NCI-H187 (cell line): ENCODE measurements at places on chromosomes 3 and 15.
A peak's percentile ranks its signal among the peaks of the same experiment; 100 is the strongest.

GRCh38 chr15:38674448-38674847, 109.8 kb upstream of the RASGRP1 start:
- DNase-seq: no peak

GRCh38 chr15:63775303-63775702, 58.4 kb downstream of the HERC1 start:
- DNase-seq: no peak

GRCh38 chr3:60289341-60290121, 961.7 kb downstream of the FHIT start:
- DNase-seq: no peak

DNA sequence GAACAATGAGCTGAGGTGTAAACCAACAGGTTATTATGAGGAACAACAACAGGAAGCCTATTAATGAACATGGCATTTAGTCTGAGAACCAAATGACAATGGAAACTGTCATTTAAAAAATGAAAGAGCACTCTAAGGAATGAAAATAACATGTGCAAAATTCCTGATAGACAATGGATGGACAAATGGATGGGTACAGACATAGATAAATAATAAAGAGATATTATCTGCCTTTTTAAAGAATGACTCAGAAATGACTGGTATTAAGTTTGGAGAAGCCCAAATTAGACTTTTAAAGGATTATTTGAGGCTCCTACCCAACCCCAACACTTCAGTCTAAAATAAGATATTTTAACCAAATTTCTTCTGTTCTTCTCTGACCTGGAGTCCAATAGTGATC, 650.5 kb upstream of the ZNF385D start:
- DNase-seq: no peak

GRCh38 chr3:146881356-146881755, 276.2 kb upstream of the PLSCR5 start:
- no peak for DNase-seq

DNA sequence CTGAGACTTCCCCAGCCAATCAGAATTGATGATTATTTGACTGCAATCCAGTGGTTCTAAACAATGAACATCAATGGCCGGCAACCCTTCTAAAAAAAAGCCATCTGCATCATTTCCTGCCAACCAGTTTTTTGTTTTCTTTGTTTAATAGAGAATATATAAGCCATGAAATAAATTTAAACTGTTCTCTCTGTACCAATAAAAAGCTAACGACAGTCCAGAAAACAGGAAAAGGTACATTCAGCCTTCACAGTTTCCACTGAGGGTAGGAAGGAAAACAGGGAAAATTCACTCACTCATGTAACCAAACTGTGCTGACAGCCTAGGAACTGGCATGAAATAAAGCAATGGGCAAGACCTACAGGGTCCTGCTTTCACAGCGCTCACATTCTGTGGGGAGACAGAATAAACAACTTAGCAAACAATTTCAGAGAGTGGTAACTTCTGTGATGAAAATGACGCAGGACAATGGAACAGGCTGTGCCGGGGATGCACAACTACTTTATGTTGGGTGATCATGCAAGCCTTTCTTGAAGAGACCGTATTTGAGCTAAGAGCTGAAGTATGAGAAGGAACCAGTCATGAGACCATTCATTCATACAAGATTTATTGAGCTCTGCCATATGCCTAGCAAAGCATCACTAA, 630.1 kb downstream of the MAGI1 start:
- no peak for DNase-seq

- no peak for DNase-seq
These were observed 3.2 kb upstream of the SIAH2 start for GRCh38 chr3:150765949-150766720.

DNA sequence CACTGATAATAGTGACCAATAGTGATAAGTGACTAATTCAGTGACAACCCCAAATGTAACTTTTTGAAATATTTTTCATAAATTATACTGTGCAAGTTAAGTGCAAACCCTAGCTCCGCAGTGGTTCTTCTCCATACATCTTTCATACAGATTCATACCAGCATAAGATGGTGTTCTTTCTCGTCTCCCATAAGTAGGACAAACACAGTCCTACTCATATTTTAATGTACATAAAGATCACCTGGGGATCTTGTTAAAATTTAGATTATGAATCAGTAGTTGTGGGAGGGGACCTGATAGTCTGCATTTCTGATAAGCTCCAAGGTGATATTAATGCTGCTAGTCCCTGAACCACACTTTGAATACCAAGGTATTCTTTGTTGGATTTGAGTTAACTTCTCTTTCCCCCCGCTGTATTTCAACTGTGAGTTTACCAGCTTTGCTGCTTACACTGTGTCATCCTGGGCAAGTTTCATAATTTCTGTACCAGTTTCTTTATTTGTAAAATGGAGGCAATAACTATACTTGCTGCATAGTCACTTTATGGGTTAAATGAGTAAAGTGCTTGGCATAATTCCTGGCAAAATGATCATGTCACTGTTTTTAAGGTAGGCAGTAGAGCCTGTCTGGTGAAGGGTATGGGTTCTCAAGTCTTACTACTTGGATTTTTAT, 34.7 kb upstream of the C3orf38 start:
- no peak for DNase-seq

DNA sequence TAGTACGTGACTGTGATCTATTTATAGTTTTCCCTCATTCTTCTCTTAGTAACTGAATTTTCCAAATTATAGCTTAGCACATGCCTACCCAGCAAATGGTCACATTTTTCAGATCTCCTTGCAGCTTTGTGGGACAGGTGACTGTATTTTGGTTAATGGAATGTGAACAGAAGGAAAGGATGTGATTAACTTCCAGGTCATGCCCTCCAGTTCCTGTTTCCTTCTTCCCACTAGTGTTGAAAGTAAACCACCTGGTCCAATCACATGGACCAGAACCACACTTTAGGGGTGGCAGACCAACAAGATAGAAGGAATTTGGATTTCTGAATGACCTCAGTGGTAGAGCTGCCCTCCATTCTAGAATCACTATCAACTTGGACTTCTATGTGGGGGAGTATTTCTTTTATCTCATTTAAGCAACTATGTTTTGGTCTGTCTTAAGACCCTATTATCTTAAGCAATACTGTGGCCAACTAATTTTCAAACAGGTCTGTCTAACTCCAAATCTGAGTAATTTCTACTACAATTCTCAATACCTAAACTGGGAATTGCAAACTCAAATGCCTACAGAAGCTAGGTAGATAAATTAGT, 76.0 kb upstream of the TSC22D2 start:
- no peak for DNase-seq

- no peak for DNase-seq
These were observed 45.0 kb downstream of the USP13 start for GRCh38 chr3:179697736-179698332.

- no peak for DNase-seq
These were observed 11.2 kb downstream of the ATP8B4 start for GRCh38 chr15:50107591-50108408.

DNA sequence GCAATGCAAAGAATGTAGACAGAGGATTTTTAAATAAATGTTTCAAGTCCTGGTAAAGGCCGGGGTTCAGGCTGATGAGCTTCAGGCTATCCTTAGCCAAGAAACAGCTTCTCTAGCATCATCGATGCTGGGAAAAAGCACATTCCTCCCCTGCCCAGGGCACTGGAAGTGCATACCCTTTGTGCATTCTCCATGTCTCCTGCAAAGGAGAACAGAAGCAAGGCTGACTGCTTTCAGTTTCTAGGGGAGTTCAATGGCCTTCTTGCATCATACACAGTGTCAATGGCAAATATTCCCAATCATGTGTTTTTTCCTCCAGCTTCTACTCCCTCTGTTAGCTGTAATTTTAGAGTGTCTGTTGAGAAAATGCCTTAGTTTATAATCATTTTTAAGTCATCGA, 59.9 kb downstream of the GPR176 start:
- DNase-seq: no peak

DNA sequence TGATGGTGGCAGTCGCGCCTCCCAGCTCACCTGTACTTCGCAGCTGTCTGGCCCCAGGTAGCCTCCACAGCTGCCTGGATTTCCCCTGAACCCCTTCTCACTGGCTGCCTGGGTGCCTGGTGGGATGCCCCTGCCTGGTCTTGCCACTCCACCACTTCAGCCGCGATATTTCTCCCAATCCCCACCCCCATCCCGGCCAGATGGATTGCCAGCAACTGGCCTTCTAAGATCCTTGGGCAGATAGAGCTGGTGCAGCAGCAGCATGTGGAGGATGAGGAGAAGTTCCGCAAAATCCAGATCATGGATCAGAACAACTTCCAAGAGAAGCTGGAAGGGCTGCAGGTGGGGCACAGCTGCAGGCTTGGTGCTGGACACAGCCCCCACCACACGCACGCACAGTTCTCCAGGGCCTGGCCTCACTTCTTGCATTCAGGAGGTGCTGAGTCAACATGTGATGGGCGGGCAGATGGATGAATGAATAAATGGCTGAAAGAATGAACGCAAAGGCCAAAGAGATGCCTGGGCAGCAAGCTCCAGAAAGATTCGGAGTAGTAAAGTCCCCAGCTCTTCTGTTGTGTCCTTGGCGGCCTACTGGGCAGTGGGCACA, 35.7 kb downstream of the DNAH1 start:
- DNase-seq: no peak

DNA sequence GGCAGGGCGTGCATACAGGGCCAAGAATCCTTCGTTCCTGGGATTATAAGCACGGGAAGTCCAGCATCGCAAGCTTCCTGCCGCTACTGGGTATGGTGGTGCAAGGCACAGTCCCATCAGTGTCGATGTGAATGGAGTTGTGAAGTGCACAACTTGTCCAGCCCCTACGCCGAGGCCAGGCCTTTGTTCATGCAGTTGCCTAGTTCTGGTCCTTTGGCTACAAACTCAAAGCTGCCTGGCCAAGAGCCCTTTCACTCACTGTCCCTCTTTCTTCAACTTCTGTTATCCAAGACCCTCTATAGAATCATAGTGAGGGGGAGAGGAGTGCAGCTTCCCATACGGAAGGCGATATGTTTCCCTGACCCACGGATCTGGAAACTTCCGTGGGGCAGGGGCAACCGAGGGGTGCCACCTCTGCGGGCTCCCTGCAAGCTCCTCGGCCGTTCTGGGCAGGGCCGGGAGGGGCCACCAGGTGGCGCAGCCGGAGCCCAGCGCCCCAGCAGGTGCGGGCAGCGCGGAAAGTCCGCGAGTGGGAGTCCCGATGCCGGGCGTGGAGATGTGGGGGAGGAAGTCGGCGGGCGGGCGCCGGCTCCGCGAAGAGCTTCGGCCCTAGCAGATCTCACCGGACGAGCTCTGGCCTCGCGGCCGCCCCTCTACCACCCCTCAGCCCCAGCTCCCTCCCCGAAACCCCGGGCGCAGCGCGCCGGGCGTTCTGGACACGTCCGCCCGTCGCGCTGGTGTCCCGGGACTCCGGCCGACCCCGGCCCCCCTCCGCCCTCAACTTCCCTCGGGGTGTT, 693 bp downstream of the RASGRP1 start:
- DNase-seq: peak; percentile 17

- DNase-seq: no peak
These were observed 150.6 kb downstream of the ADAMTS17 start for GRCh38 chr15:100191161-100191560.

DNA sequence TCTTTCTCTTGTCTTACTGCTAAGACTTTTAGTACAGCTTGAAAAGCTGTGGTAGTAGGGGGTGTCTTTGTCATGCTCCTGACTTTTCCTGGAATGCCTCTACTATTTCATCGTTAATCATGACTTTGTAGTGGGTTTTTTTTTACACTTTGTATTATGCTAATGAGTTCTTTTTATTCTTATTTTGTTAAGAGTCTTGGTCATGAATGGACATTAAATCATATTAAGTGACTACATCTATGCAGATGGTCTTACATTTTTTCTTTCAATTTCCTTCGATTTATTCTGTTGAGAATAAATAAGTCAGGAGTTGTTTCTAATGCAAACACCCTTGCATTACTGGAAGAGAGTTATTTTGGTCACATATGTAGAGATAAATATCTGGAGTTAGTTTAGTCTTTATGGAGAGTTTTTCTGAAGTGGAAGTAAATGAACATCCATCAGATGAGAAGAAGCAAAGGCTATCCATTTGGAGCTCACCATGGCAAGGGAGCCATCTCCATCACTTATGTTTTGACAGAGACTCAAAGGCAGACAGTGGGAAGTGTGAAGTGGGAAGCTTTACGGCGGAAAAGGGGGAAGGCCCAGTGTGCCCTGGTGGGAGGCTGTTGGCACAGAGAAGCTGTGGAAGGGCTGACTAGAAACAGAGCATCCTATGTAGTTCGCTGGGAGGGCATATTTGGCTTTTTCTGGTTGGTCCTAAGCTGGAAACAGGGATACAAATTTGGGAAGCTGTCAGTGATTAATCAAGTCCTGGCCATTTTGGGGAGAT, 73.1 kb upstream of the PRR23E start:
- no peak for DNase-seq

DNA sequence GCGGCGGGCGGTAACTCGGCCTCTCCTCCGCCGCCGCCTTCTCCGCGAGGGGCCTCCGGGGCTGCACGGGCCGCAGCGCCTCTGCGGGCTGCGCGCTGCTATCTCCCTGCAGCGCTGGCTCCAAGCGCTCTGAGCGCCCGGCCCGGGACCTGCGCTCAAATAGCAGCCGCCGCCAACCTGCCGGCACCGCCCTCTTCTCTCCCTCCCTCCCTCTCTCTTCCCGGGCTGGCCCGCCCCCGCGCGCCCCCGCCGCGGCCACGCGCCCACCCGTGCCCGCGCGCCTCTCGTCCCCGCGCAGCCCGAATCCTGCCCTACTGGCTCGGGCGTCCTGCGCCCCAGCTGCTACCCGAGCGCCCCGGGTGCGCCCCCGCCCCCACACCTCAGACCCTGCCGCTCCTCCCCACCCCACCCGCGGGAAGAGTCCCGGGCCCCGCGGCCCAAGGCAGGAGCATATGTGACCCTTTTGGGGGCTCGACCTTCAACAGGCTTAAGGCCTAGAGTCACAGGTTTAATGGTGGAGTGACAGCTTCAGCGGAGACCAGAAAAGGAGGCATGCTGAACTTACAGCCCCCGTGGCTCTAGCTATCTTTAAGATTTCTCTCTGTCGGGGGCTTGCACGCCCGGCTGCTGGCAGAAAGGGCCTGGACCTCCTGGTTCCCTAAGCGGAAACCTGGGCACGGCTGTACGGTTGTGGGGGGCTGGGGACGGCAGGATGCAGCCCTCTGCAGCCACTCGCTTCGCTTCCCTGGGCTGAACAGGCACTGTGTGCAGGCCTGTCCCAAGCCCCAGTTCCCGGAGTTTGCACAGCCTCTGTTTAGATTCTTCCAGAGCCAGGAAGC, at the start of gene CACNA2D2:
TSS of gene CACNA2D2 (minus strand) at position 131 of the 839 bp plus-strand sequence. CDS start 211 bp downstream, outside the sequence.
- no peak for DNase-seq

DNA sequence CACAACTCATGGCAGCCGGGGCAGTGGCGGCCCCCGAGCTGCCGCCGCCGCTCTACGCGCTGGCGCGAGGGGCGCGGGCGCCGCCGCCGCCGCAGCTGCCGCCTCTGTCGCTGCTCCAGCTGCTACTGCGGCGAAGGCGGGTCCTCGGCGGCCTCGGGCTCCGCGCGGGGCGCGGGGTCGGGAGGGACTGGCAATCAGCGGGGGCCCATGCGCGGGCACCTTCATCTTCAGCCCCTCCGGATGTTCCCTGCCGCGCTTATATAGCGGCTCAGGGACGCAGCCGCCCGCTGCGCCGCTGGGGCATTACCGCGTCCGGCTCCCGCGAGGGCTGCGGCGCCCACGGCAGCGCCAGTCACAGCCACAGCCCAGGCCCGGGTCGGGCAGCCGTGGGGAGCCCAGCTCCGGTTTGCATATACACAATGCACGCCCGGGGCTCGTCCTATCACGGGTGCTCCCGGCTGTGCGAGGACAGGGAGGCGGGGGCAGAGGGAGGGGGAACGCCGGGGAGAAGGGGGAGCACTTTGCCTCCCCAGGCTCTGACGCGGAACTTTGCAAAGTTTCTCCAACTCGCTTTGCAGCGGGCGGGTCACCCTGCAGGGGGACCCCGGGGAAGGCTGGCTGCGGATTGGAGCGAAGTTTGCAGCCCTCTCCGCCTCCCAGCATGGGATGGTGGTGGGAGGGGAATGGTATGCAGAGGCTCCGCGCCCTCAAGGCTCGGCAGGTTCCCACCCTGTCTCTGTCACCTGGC, at the start of gene VGLL3:
TSS of gene VGLL3 (minus strand) at position 416 of the 748 bp plus-strand sequence. CDS start at position 10, 406 bp downstream.
- DNase-seq: no peak
